ENCODE measurements at places on chromosomes 16 and 17. TPM values are rescaled to one million over a fixed set of nuclear protein-coding genes. Genes with fewer than 3 reads are reported as not detected.

- H3K4me3 ChIP-seq, result no peak overlapping the region
- peaks cover 32% of the 10 kb centered on the region for H3K27me3 ChIP-seq
- no peak overlapping the region for H3K27ac ChIP-seq
- no peaks in the 10 kb centered on the region for H3K36me3 ChIP-seq
- no peaks in the 10 kb centered on the region for H3K4me1 ChIP-seq
Observed at GRCh38 chr16:85935974-85936760, 37.2 kb downstream of the IRF8 start.

Gene CD300LF
- total RNA-seq, result not detected

Gene NTN3
- total RNA-seq, result 0.30 TPM

GRCh38 chr17:50120475-50121253 lies 9.3 kb downstream of the SAMD14 start:
- no peak overlapping the region for H3K4me3 ChIP-seq
- no peak for DNase-seq
- peaks cover 6% of the 10 kb centered on the region for H3K27me3 ChIP-seq
- H3K27ac ChIP-seq, result no peak overlapping the region

- DNase-seq, result no peak
- H3K27me3 ChIP-seq, result no peaks in the 10 kb centered on the region
- no peaks in the 10 kb centered on the region for H3K36me3 ChIP-seq
- H3K27ac ChIP-seq, result no peak overlapping the region
- no peak overlapping the region for H3K4me3 ChIP-seq
- peaks cover 15% of the 10 kb centered on the region for H3K4me1 ChIP-seq
Observed at GRCh38 chr17:38926293-38927070, 1.1 kb downstream of the LASP1NB start.

DNA sequence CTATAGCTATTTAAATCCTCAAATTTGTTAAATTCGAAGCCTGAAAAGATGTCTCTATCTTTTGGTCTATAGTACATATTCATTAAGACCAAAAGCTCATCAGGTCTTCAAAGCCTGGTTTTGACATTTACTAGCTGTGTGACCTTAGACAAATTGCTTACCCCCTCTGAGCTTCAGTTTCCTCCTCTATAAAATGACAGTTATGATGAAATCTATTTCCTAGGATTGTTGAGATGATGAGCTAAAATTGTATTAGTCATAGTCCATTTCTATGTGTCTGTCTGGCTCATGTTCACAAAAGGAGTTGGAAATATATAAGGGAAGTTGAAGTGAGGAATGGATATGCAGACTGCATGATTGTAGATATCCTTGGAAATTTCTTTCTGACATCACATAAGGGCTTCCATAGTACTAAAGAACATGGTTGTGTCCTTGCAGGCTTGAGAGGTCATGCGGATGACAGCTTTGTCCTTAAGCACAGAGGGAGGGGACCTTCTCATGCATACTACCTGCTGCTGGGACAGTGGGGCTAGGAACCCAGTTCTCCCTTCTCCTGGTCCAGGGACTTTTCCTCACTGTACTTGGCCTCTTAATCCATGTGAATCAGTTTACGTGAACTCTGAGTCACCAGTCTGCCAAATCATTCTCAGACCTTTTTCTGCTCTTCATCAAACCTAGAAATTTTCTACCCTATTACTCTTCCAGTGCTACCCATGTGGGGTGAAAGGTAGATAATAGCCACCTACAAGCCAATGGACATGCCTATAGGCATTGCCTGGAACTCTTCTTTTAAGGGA lies 487.5 kb upstream of the SALL1 start:
- no peak overlapping the region for H3K27ac ChIP-seq
- no peak for DNase-seq
- H3K36me3 ChIP-seq, result no peaks in the 10 kb centered on the region
- no peaks in the 10 kb centered on the region for H3K27me3 ChIP-seq

DNA sequence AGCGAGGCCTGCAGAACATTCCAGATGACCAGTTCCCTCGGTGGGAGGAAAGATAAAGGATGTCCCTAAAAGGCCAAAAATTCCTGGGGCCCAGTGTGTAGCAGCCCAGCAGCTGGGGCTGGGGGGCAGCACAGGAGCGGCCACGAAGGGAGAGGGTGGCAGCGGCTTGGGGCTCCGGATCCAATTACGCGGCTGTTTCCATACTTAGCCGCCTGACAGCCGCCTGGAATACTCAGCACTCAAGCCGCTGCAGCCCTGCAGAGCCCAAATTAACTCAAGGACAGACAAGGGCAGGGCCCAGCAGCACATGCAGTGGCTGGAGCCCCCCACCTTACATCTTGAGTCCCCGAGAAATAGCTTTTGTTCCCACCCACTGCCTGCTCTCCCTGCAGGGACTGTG lies 1.3 kb downstream of the SRL start:
- no peak for DNase-seq
- H3K27me3 ChIP-seq, result no peaks in the 10 kb centered on the region
- H3K27ac ChIP-seq, result no peak overlapping the region
- H3K4me3 ChIP-seq, result no peak overlapping the region
- no peaks in the 10 kb centered on the region for H3K36me3 ChIP-seq
- H3K4me1 ChIP-seq, result no peaks in the 10 kb centered on the region

DNA sequence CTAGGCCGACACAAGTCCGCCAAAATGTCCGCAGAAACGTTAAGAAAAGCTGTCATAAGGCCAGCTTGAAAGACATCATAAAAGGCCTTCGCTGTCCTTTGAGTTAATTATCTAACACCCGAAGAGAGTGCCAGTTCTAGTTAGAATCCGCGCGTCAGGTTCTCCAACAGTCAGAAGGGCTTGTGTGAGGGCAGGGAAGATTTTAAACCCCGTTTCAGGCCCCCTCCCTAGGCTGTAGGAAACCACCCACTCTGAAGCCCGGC lies 729 bp upstream of the CLTC start:
- H3K27me3 ChIP-seq, result no peaks in the 10 kb centered on the region
- peak overlapping the region; percentile 85 for H3K4me3 ChIP-seq
- no peak for DNase-seq
- peaks cover 6% of the 10 kb centered on the region for H3K36me3 ChIP-seq
- peaks cover 32% of the 10 kb centered on the region for H3K4me1 ChIP-seq

Gene PMP22
- total RNA-seq, result 28.7 TPM

- peaks cover 8% of the 10 kb centered on the region for H3K4me1 ChIP-seq
- DNase-seq, result no peak
Observed at GRCh38 chr16:10961231-10961630, 16.9 kb downstream of the CLEC16A start.

Gene TLCD2
- 1.8 TPM for total RNA-seq

Gene RNF135
- total RNA-seq, result 11.2 TPM

GRCh38 chr17:42484304-42484703 lies 25.6 kb downstream of the ATP6V0A1 start:
- no peaks in the 10 kb centered on the region for H3K4me1 ChIP-seq
- peaks cover 32% of the 10 kb centered on the region for H3K36me3 ChIP-seq
- H3K4me3 ChIP-seq, result no peak overlapping the region
- no peak overlapping the region for H3K27ac ChIP-seq
- DNase-seq, result no peak

- no peak overlapping the region for H3K4me3 ChIP-seq
- no peak overlapping the region for H3K27ac ChIP-seq
- no peaks in the 10 kb centered on the region for H3K36me3 ChIP-seq
Observed at GRCh38 chr17:19768046-19768782, 20.1 kb upstream of the ALDH3A1 start.

- H3K27me3 ChIP-seq, result no peaks in the 10 kb centered on the region
- DNase-seq, result peak; percentile 82
- peak overlapping the region; percentile 74 for H3K4me3 ChIP-seq
- peaks cover 29% of the 10 kb centered on the region for H3K4me1 ChIP-seq
- H3K27ac ChIP-seq, result peak overlapping the region; percentile 85
Observed at GRCh38 chr16:21301168-21301894, 23.2 kb upstream of the CRYM start.

- no peak for DNase-seq
- H3K4me3 ChIP-seq, result no peak overlapping the region
- peaks cover 10% of the 10 kb centered on the region for H3K36me3 ChIP-seq
- H3K27me3 ChIP-seq, result no peaks in the 10 kb centered on the region
Observed at GRCh38 chr16:31754998-31755615, 118.5 kb upstream of the ZNF267 start.

Gene HBA1
- total RNA-seq, result 4.9 TPM

DNA sequence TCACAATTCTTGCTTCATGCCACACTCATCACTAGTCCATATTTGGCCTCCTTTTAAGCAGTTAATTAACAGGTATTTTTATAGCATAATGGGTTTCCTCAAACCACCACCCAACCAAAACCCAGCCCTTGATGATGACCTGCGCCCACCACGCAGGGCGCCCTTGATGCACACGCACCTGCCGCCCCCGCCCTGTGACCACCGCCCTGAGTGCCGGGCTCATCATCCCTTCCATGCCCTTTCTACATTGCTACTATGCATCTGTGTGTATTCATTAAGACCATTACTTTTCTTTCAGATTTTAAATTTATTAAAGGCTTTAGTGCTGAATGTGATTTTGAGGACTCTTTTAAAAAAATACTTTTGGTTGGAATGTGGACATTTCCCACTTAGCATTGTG lies 204.8 kb upstream of the CHMP6 start:
- no peak overlapping the region for H3K4me3 ChIP-seq
- H3K36me3 ChIP-seq, result no peaks in the 10 kb centered on the region
- H3K27ac ChIP-seq, result no peak overlapping the region
- no peaks in the 10 kb centered on the region for H3K27me3 ChIP-seq
- DNase-seq, result no peak
- peaks cover 61% of the 10 kb centered on the region for H3K4me1 ChIP-seq

Gene OTOA
- not detected for total RNA-seq

GRCh38 chr17:48173191-48173984 lies 65.8 kb downstream of the SNX11 start:
- H3K4me3 ChIP-seq, result no peak overlapping the region
- H3K27ac ChIP-seq, result no peak overlapping the region
- no peaks in the 10 kb centered on the region for H3K4me1 ChIP-seq
- DNase-seq, result no peak

DNA sequence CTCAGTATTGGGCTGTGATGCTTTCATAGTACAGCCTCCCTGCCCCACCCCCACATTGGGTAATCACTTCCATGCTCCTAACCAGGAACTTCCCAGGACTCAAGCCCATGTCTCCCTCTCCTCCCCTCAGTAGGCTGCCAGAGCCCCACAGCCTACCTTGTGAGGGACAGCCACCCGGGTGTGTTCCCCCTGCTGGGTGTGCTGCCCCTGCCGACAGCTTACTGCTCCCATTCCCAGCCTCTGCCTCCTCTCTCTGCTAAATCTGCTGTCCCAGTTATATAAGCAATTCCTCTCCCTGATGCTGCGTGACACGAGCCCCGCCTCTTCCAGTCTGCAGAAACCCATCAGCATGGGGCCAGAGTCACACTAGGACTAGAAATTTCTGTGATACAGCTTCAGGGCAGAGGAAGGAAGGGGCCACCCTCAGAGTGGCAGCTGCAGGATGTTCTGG lies at the start of gene RSKR:
RSKR (minus strand) TSS at position 255 of the 451 bp plus-strand sequence; CDS start at position 231, 24 bp downstream.
- no peak within 1 kb of the TSS for H3K4me3 ChIP-seq
- no peaks in the 10 kb centered on the region for H3K27me3 ChIP-seq
- no peaks in the 10 kb centered on the region for H3K4me1 ChIP-seq
- no peak within 1 kb of the TSS for H3K27ac ChIP-seq
- no peak for DNase-seq
- peaks cover 50% of the 10 kb centered on the region for H3K36me3 ChIP-seq

Gene UBB
- total RNA-seq, result 2,378 TPM

GRCh38 chr16:2237102-2237482 lies 848 bp downstream of the DNASE1L2 start:
- H3K27me3 ChIP-seq, result no peaks in the 10 kb centered on the region
- no peak overlapping the region for H3K27ac ChIP-seq
- H3K4me1 ChIP-seq, result peaks cover 14% of the 10 kb centered on the region
- no peak overlapping the region for H3K4me3 ChIP-seq
- peaks cover 3% of the 10 kb centered on the region for H3K36me3 ChIP-seq

DNA sequence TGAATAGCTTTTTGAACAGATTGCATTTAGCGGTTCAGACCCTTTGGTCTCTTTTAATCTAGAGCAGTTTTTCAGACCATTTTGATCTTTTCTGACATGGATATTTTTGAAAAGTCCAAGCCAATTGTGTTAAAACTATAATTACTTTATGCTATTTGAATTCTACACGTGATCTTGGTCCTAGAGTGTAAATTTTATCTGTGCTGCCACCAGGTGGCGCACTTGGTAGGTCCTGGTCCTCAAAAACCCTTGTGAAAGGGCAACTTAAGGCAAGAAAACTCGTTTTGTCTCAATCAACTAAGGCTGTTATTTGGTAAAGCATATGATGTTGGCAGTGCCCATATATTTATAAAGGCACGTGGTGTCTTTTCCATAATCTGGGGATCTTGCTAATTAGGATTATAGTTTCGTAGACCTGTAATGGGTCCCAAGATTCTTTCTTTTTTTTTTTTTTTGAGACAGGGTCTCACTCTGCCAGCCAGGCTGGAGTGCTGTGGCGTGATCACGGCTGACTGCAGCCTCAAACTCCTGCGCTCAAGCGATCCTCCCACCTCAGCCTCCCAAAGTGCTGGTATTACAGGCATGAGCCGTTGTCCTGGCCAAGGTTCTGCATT lies 43.9 kb upstream of the TEX2 start:
- no peaks in the 10 kb centered on the region for H3K36me3 ChIP-seq
- H3K27me3 ChIP-seq, result no peaks in the 10 kb centered on the region
- peak; percentile 70 for DNase-seq
- no peak overlapping the region for H3K4me3 ChIP-seq
- no peak overlapping the region for H3K27ac ChIP-seq
- peaks cover 13% of the 10 kb centered on the region for H3K4me1 ChIP-seq

Gene RNU2-1
- 5,800 TPM for total RNA-seq

GRCh38 chr16:12002447-12003006 lies 26.0 kb downstream of the SNX29 start:
- H3K36me3 ChIP-seq, result no peaks in the 10 kb centered on the region
- H3K4me1 ChIP-seq, result no peaks in the 10 kb centered on the region
- no peaks in the 10 kb centered on the region for H3K27me3 ChIP-seq
- DNase-seq, result no peak
- H3K27ac ChIP-seq, result no peak overlapping the region
- H3K4me3 ChIP-seq, result no peak overlapping the region

Gene MPV17L
- not detected for total RNA-seq

DNA sequence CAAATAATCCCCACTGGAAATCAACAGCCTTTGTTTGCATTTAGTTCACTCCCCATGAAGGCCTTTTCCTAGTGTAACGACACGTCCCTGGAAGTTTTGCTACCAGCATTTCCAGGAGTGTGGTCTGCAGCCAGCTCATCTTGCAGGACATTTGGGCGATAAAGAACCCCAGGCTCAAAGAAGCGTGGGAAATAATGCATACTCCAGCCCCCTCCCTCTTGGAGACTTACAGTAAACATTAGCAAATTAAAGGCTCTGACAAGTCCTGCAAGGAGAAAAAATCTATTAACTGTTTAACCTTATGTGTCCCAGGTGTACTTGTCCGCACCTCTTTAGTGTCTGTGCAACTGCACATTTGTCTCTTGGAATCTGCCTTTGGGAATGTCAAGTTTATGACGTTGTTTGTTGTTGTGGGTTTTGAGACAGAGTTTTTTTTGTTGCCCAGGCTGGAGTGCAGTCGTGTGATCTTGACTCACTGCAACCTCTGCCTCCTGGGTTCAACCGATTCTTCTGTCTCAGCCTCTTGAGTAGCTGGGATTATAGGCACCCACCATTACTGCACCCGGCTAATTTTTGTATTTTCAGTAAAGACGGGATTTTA lies 131.1 kb downstream of the ABCC1 start:
- H3K27ac ChIP-seq, result no peak overlapping the region
- no peaks in the 10 kb centered on the region for H3K4me1 ChIP-seq
- no peak for DNase-seq
- no peaks in the 10 kb centered on the region for H3K27me3 ChIP-seq
- H3K36me3 ChIP-seq, result peaks cover 34% of the 10 kb centered on the region

Measured in HCT116 (cell line).